K562 (cell line): ENCODE measurements at places on chromosomes 6 and 20.

DNA sequence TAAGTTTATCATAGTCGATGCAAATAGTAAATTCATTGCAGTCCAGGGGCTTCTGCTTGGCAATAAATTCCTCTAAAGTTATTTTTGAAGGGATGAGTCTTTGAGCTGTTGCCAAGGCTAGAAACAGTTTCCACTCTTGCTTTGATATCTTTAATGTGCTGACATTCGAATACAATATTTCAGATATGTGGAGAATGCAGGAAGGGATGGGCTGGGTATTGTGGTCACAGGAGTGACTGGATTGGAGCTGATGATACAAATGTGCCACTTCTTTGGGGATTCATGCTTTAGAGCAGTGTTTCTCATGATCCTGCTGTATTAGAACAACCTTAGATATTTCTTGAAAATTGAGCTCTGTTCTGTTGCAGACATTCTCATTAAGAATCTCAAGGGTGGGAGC lies 139.0 kb downstream of the PRDM13 start:
- no peak for DNase-seq

- no peak for DNase-seq
Measured at GRCh38 chr6:135043846-135044245, 10.8 kb downstream of the HBS1L start.

DNA sequence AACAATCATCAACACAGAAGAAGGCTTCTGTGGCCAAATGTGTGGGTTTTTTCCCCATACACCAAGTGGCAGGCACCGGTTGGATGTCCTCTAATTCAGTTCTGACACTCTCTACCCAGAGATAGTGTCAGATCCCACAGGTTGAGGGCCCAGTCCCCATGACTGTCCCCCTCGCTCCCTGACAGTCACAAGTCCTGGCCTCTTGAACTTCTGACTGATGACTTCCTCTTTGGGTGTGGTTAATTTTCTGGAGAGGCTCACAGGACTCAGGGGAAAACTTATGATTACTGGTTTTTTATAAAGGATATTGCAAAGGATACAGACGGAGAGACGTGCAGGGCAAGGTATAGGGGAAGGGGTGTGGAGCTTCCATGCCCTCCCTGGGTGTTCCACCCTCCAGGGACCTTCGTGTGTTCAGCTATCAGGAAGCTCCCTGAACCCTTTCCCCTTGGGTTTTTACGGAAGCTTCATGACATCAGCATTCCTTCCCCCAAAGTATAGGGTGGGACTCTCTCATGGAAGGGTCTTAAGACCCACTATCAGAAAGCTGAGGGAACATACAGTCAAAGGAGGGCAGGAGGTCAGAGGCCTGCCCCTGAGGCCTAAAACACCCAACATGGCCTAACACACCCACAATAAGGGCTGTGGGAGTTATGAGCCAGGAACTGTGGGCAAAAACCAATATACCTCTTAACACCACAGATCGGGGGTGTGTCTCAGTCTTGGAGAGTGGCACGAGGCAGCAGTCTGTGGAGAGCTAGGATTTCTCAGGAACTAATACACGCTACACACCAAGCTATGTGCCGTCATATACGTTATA lies 33.3 kb downstream of the FARS2 start:
- DNase-seq: no peak

DNA sequence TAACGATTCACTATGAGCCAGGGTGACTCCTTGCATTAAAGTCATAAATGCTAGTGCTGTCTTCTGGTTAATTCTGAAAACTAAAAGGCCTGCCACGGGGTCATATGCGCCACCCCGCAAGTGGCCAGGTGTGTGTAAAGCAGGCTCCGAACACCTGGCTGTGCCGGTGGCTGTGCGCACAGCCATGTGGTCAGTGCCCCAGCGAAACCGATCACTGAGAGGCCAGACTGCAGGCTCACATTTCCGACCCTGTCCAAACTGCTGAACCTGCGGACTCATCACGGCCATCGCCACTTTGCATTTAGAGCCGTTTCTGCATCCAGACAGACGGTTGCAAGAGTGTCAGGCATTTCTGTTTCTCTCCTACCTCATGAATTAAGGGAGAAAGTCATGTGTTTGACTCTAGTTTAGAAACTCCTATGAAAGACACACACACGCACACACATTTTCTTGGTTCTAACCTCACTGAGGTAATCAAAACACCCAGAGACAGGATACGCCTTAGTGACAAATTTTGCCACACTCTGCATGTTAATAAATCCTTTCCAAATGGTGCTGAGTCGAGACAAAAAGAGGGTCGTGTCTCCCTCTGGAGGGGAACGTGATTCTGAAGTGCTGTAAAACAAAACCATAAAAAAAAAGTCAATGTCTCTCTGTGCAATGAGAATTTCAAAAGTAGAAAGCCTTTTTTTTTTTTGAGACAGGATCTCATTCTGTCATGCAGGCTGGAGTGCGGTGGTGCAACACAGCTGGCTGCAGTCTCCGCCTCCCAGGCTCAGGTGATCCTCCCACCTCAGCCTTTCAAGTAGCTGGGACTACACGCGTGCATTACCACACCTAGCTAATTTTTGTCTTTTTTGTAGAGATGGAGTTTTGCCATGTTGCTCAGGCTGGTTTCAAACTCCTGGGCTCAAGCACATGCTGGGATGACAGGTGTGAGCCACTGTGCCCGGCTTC lies 31.0 kb upstream of the TCFL5 start:
- no peak for DNase-seq

DNA sequence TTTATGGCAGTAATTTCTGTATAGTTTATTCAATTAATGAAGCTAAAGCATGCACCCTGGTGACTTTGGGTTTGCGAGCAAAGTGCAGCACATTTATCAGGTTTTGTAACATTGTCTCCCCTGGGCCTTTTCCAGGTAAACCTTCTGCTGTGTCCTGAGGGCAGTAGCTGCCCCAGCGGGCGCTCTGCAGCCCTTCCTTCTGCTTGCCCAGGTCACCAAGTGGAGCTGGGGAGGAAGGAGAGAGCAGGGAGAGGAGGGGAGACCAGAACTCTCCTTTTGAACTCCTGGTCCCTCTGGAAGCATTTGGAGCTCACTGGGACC lies 145.6 kb downstream of the DLL1 start:
- DNase-seq: no peak
